Uterus (tissue), 4 donors: ENCODE measurements at places on chromosomes 2 and 18. TPM values are rescaled to one million over a fixed set of nuclear protein-coding genes. Genes with fewer than 3 reads are reported as not detected.

ERFE gene
- total RNA-seq, result not detected

FLACC1 gene
- not detected for total RNA-seq

FIGN gene
- 5.6 TPM for total RNA-seq

SERPINB8 gene
- total RNA-seq, result 10.3 TPM

DSC2 gene
- 1.6 TPM for total RNA-seq

ODC1 gene
- 39.5 TPM for total RNA-seq

MYOM1 gene
- 9.7 TPM for total RNA-seq

CYTIP gene
- 2.6 TPM for total RNA-seq

NLRC4 gene
- total RNA-seq, result 0.26 TPM

GATA6 gene
- 50.5 TPM for total RNA-seq

DDX18 gene
- total RNA-seq, result 30.2 TPM

CRYGC gene
- total RNA-seq, result not detected

DNA sequence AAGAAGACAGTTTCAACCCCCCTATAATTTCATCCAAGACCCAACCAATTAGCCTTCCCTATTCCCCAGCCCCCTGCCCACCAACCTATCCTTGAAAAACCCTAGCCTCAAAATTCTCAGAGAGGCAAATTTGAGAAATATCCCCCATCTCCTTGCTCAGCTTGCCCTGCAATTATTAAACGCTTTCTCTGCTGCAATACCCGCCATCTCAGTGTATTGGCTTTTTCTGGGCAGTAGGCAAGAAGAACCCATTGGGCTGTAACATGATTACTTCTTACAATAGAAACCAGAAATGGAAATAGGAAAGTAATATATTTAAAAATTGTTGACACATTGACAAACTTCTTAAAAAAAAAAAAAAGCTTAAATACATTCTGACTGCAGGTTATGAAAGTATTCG, 140.6 kb upstream of the CCDC150 start:
- DNase-seq, result no peak

DNA sequence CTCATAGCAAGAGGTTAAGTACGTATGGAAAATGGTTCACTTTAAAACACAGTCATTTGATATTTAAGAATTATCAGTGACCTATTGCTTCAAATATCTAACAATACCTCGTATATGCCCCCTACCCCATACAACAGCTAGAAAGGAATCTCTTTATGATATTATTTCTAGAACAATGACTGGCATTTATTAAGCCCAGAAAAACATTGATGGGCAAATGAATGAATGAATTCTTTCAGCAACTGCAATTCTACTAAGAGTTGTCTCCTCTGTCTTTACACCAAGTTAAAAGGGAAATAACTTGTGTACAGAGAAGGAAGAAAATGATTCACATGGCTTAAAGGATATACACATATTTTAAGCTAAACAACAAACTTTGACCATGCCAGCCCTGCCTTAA, 384.7 kb downstream of the ERBB4 start:
- no peak for DNase-seq

GRCh38 chr2:151191001-151191400, 70.7 kb downstream of the RBM43 start:
- DNase-seq, result no peak

- DNase-seq, result no peak
Observed at GRCh38 chr2:98547092-98547790, 61.1 kb downstream of the COA5 start.

- no peak for DNase-seq
Observed at GRCh38 chr2:177239053-177239452, 25.5 kb downstream of the NFE2L2 start.

GRCh38 chr2:178420463-178420999, 30.4 kb downstream of the PRKRA start:
- no peak for DNase-seq

DNA sequence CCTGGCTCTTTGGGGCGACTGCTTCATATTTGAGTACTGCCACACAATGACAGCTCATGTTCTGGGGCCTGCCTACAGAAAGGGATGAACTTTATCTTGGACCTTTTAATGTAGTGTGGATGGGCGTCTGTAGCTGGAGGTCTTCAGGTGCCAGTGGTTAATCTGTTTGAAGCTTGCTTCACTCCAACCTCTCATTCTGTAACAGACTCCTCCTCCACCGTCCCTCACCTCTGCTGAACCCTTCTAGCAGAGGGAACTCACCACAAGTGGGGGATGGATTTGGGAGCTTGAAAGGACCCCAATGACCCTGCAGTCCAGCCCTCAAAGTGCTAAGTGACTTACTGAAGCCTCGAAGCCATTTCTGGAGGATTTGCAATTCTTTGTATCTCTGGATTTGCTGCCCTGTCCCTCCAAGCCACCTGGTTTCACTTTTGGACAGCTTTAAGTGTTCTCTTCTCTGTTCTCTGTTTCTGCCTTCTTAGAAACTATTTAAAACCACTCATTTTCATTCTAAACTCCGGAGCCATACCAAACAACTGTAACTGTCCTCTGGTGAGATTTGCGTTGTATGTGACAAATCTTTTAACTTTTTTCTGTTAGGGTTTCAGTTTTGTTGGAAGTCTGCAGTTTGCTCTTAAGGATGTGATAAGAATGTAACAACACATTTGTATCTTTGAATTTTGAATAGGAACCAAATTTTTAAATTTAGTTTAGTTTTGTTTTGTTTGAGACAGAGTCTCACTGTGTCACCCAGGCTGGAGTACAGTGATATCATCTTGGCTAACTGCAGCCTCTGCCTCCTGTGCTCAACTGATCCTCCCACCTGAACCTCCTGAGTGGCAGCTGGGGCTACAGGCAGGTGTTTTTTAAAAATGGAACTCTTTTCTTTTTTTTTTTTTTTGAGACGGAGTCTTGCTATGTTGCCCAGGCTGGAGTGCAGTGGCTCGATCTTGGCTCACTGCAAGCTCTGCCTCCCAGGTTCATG, 37.0 kb upstream of the CASP8 start:
- DNase-seq, result no peak

DNA sequence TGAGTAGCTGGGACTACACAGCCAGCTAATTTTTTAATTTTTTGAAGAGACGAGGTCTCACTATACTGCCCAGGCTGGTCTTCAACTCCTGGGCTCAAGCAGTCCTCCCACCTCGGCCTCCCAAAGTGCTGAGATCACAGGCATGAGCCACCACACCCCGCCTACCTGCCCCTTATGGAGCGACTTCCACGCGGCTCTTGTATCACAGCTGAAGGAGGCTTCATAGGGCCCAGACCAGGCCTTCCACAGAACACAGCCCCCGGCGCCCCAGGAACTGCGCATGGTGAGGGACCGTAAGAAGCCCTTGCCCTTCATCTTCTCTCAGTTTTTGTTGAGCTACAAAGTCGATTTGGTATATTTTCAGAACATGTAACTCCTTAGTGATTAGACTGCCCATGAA, 220.3 kb downstream of the KLHL29 start:
- no peak for DNase-seq

- DNase-seq, result no peak
Observed at GRCh38 chr2:8962890-8963289, 40.6 kb downstream of the MBOAT2 start.

- DNase-seq, result no peak
Observed at GRCh38 chr2:208509586-208509985, 103.0 kb downstream of the PTH2R start.

DNA sequence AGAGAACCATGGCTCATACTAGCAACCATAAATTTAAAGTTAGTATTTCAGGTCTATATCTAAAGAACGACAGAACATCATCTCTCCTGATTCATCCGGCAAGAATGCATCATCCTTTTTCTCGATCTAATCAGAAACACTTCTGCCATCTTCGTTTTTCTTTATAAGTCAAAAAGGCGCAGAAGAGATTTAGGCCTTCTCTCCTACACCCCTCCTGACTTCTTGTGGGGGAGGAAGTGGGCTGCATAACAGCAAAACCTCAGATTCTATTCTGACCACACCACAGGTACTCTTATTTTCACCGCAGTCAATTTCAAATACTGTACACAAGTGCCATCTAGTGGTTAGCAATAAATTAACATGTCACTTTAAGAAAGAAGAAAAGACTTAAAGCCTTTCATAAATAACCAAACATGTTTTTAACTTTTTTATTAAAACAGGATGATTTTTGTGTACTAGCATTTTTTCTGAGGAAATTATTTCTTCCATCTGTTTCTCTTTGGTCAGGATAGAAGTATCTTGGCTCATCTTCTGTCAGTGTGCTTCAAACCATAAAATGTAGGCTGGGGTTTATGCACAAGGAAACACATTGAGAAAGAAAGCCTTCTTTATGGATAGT, 48.4 kb upstream of the PIK3C3 start:
- no peak for DNase-seq

- no peak for DNase-seq
Observed at GRCh38 chr18:32303400-32303799, 113.6 kb downstream of the MEP1B start.

DNA sequence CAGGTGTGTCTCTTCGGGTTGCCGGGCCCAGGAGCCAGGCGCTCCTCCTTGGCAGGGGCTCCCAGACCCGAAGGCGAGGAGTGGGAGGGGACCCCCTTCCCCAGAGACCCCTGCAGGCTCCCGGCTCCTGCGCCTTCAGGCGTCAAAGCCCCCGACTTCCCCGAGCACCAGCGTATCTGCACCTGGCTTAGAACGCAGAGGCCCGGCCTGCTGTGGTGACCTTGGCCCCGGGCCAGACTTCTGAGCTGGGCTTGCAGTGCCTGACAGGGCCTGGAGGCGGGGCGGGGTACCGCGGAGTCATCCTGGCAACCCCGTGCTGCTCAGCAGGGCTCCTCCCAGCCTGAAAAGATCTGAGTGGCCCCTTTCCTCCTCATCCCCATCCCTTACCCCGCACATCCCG, 27.0 kb downstream of the SKA1 start:
- DNase-seq, result no peak

DNA sequence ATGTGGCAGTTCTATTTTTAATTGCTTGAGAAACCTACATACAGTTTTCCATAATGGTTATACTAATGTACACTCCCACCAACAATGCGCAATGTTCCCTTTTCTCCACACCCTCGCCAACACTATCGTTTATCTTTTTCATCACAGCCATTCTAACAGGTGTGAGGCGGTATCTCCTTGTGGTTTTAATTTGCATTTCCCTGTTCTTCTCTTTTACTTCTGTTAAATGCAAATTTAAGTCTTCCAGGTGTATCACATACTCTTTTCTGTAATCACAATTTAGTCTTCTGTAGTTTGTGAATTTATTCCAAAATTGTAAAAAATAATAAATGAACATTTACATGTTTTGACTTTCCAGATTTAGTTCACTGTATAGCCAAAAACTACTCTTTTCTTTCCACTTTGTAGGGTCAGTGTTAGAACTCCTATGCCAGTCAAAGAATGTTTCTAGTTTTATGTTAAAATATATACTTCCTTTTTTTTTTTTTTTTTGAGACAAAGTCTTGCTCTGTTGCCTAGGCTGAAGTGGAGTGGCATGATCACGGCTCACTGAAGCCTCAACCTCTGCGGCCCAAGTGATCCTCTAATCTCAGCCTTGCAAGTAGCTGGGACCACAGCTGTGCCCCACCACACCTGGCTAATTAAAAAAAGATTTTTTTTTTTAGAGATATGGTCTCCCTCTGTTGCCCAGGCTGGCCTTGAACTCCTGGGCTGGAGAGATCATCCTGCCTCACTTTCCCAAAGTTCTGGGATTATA, 15.4 kb upstream of the ACYP2 start:
- no peak for DNase-seq

DNA sequence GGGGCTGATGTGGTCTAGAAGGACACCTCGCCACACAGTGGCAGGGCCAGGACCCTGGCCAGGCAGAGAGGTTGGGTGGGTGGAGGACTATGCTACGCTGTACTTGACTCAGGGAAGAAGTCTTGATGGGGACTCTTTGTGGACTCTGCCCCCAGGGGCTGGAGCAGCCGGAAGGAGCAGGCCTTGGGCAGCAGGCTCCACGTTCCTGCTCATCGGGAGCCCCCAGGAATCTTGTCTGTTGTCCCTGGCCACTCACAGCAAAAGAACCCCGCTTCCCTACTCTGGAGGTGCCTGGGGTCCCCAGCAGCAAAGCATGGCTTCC, 79.0 kb downstream of the POLR1A start:
- DNase-seq, result no peak

DNA sequence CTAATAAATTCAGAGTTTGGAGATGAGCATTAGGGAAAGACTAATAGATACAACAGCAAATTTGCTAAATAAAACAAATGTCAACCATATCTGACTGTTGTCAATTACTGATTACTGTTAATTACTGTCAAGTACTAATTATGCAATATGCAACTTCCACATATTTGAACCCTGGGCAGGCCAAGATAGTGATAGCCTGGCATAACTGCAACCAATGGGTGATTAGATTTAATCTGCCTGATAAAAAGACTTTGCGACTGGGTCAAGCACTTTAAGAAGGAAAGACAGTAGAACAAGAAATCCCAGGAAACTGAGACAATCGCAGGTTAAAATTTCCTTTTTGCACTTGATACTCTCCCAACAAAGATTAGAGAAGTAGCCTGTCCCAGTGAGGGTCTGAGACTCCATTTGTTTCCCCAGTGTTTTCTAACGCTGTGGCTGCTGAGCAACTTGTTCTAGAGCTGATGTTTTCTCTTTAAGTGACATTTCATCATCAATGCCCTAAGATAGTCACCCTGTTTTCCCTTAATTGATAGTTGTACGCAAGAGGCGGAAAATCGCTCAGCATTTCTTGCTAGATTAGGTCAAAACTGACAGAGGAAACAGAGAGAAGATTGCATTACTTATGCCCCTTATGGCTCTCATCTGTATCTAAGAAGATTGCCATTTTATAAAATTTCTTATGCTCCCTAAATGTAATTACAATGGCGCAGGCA, 17.8 kb downstream of the ARHGAP15 start:
- no peak for DNase-seq

GRCh38 chr2:58336416-58336815, 95.3 kb upstream of the FANCL start:
- DNase-seq, result no peak

DNA sequence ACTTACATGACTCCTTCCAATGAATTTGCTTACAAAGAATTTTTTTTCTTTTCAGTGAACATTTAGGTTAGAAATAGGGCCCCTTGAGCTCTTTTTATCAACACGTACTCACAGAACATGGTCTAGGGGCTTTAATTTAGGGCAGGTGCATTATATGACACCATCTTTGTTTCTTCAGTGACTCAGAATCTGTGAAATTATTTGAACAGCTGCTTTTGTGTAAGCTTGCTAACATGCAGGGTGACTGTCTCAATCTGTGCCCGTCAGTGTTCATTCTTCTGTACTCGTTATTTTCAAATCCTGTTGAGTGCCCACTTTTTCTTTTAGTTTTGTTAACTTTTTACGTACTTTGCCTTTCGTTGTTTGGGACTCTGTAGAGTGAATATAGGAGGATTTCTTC, 52.8 kb upstream of the CABYR start:
- DNase-seq, result no peak

GRCh38 chr2:219086196-219086595, 25.5 kb upstream of the IHH start:
- no peak for DNase-seq

- no peak for DNase-seq
Observed at GRCh38 chr2:31227711-31228125, 6.2 kb upstream of the EHD3 start.

GRCh38 chr2:221915926-221916325, 343.8 kb upstream of the EPHA4 start:
- DNase-seq, result no peak
